NCI-H1436 treated with DMSO at 0.1 percent for 48 hours (cell line): ENCODE measurements at places on chromosomes 16 and 17.

GRCh38 chr16:57234707-57235092 lies 10.4 kb upstream of the ARL2BP start:
- no peak for DNase-seq

DNA sequence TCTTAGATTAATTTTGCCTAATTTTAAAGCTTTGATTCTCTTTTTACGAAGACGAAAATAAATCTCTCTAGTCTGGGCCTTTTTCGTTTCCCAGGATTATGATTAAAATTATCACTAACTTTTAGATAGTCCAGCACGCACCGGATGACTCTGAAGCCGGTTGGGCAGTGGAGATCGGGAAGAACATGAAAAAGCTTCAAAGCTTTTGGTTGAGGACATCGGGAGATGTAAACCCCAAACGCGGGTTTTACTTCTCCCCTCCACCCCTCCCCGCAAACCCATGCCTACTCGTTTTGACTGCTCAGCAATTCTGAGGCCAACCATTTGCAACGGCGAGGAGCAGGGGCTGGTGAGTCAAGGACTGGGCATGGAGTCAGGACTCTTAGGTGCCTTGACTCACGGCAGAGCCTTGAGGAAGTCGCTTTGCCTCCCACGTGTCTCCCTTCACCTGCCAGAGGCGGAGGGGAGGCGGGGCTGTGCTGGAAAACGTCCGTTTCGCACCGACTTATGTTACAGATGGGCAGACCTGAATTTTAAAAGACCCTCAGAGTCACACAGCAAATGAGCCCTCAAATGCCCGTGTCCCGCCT lies 989 bp upstream of the DUSP14 start:
- DNase-seq = no peak

DNA sequence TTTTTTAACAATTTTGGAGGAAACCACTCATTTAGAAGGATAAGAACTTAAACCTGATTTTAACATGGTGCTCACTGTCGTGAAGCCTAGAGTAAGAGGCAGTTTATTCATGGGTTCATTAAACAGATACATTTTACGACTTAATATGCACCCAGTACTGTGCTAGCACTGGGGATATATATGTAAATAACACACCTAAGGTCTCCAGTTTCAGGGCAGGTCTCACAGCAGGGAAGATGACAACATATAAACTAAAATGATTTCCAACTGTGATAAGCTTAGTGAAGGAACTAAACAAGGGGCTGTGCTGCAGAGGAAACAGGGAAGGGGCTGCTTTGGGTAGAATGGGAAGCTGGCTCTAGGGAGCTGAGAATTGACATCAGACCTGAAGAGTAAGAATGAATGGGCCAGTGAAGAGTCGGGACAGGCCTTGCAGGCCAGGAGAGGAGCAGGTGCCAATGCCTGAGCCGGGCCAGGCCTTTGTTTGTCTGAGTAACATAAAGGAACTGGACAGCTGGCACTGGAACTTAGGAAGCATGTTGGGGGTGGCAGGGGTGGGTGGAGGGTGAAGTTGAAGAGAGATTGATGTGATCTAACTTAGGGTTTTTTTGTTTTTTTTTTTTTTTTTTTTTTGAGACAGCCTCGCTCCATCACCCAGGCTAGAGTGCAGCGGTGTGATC lies 12.1 kb downstream of the NT5M start:
- no peak for DNase-seq

- DNase-seq = no peak
These were observed 4.2 kb downstream of the CCDC42 start for GRCh38 chr17:8740486-8740885.

DNA sequence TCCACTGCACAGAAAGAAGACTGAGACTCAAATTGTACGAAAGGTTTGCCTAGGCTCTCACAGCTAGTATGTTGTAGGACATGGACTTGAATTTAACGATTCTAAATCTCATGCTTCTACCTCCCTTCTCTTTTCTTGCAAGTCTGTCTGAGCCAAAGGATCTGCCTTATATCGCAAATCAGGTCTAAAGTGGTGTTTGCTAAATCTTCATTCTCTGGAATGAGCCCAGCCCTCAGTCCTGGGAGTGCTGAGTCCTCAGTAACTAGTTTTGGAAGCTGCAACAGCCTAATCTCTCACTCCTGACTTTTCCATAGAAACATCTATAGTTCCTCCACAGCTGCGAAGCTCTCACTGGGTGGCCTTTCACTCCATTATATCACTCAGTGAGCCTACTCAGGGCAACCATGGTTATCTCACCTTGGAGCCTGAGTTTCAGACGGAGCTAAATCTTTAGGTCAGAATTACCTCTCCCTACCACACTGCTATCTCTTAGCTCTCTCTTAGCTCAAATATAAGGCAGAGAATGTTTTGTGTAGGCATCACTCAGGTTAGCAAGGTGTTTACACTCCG lies 575.5 kb upstream of the C16orf82 start:
- DNase-seq = no peak

GRCh38 chr16:74605746-74606520 lies 981 bp downstream of the GLG1 start:
- no peak for DNase-seq
